ENCODE measurements at places on chromosomes 2 and 18.

DNA sequence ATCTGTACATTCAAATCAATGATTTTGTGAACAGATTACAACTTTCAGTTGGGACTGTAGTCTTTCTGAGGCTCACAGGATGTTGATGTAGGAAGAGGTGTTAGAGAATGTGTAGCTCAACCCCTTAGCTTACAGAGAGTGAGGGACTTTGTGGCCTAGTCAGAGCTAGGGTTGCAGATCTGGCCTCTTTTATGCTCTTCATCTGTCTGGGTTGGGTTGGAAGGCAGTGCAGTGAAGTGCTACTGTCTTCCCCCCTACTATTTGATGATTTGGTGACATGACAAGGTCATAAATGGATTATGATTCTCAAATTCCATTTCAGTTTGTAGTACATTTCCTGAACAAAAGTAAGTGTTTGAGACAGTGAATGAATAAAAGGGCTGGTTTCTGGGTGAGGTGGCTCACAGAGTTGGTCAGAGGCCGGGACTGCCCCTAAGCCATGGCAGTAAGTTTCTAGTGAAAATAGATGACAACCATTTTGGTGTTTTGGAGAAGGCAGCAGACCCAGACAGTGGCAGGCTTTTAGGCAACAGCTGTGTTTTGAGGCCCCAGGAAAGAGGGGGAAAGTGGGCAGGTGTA, 21.6 kb downstream of the MAP4K4 start:
- no peak for DNase-seq

GRCh38 chr2:159226059-159226461, 60.4 kb downstream of the WDSUB1 start:
- no peak for DNase-seq

DNA sequence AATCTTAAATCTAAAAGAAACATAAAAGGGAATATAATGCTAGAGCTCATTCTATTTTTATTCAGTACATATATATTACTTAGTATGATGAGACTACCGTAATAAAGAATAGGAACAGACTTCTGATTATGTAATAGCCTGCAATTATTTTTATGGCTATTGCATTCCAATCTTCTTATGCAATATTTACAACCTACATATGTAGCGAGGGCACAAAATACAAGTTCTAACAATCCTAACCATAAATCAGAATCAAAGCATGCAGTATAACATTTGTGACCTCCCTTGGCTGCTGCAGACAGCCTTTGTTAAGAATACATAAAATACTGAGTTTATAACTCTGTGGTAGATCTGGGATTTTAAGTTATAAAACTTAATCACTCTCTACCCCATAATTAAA, 177.6 kb downstream of the BABAM2 start:
- DNase-seq = no peak

DNA sequence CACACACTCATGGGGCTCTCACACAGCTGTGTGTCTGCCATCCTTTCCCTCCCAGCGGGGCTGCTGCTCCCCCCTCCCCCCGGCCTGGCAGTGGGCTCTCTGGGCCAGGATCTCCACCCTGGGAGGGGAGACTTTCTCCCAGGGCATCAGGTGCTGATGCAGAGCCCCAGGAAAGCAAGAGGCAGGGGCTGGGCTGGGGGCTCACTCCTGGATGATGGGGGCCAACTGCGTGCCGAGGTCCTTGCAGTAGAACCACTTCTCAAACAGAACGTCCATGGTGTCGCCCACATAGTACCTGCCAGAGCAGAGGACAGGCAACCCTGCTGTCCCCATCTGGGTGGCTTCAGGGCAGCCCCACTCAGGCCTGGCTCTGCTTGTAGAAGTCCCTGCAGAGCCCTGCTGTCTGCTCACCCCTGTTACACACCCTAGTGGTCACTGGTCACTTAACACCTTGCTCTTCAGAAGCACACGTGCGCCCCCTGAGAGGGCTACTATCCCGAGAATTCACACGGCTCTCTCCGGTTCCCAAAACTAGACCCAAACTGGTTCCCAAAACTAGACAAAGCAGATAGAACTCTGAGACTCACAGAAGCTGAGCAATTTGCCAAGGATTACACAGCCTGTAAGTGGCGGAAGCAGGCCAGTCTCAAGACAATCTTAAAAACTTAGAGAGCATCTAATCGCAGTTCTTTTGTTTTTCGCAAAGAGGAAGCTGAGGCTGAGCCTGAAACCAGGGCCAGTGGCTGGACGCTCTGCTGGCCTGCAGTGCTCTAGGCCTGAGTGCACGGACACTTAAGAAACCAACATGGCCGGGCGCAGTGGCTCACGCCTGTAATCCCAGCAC, 6.6 kb upstream of the OXER1 start:
- no peak for DNase-seq

DNA sequence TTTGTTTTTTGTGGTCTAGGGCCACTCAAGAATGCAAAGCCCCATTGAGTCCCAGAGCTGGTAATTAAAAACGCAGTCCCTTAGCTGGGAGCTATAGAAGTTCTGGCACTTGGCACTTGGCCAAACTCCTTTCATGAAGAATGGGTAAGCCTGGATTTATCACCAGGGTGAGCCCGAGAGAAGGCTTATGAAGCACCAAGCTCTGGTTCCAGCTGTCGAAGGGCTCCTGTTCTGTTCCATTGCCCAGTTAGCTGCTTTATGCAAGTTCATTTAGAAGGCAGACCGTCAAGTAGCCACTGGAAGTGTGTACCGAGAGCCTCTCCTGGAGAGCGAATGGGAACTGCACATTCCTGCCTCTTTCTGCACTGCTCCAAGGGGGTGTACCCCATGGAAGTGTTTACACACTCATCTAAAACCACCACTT, 14.2 kb downstream of the ECEL1 start:
- DNase-seq = no peak

GRCh38 chr18:74142252-74142651, 5.4 kb downstream of the FBXO15 start:
- no peak for DNase-seq

DNA sequence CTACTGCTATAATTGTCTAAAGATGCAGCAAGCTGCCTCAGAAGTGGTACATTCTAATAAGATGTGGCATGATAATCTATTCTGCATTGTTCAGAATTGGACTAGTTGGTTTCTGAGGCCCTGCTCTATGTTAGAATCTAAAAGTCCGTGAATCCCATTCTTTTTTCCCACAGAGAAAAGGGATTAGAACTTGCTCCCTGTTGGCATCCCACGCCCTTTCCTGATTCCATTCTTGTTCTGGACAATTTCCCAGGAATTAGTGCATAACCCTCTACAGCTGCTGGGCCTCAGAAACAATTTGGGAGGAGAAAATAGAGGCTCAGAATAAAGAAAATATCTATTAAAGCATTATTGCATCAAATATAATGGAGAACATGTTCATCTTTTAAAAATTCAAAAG, 282.7 kb downstream of the NRXN1 start:
- DNase-seq = no peak

DNA sequence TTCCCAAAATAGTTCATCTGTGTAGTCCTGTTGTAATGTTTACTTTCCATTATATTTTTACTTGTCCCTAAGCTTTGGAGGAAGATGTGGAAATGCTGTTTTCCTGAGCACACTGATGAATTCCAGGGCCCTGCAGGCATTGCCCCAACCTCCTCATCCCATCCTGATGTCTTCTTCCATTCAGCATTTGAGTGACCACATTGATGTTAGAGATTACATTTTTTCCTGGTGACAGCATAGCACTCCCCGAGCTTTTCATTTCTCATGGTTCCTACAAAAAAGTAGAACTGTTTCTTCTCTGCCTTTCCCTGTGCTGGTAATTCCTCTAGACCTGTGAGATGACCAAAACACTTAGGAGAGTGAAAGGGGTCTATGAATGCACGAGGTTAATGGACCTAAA, 4.8 kb downstream of the IL36A start:
- no peak for DNase-seq

- DNase-seq = no peak
Measured at GRCh38 chr2:234939996-234940395, 11.8 kb upstream of the SH3BP4 start.

DNA sequence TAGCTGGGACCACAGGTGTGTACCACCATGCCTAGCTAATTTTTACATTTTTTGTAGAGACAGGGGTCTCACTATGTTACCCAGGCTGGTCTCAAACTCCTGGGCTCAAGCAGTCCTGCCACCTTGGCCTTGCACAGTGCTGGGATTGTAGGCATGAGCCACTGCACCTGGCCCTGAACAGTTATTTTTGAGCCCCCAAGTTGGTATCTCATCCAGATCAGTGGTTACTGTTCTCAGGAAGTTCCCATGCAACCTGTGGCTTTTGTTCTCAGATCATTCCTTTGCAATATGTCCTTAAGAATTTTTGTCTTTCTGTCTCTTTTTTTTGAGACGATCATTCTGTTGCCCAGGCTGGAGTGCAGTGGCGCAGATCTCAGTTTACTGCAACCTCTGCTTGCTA, 7.7 kb upstream of the CCDC138 start:
- no peak for DNase-seq

- no peak for DNase-seq
Measured at GRCh38 chr2:15943378-15944280, 3.3 kb downstream of the MYCN start.

Measured in central memory CD8-positive, alpha-beta T cell (primary cell).